ENCODE measurements at places on chromosomes 11 and 22.

DNA sequence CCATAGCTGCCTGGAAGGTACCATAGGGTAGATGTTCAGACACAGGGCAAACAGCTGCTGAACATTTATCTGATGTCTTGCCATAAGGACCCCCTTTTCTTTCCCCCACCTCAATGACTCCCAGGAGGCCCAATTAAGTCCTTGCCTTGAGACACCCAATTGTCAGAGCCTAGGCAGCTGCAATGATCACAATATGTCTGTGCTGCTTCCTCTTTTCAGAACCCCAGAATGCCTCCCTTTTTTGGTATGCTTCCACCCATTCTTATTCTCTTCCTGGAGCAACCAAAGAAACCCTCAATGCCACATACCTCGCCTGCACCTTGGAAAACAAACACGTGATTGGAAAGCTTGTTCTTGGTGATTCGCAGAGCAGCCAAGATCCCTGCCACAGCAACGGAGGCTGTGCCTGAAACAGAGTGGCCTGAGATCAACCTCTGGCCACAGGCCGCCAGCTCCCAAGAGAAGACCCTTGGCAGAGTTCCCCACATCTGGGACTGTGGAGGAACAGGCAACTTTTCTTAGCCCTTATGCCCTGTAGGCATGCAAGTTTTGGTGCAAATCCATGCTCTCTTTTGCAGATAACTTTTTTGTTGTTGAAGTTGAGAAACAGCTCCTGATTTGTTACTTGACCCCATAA lies 75.4 kb downstream of the CCDC81 start:
- DNase-seq, result no peak

GRCh38 chr11:44427432-44427831 lies 117.5 kb upstream of the ALX4 start:
- DNase-seq, result no peak

GRCh38 chr11:100353083-100353482 lies 334.0 kb upstream of the ARHGAP42 start:
- DNase-seq, result no peak

GRCh38 chr22:38078046-38078840 lies 5.7 kb downstream of the SLC16A8 start:
- DNase-seq, result no peak

DNA sequence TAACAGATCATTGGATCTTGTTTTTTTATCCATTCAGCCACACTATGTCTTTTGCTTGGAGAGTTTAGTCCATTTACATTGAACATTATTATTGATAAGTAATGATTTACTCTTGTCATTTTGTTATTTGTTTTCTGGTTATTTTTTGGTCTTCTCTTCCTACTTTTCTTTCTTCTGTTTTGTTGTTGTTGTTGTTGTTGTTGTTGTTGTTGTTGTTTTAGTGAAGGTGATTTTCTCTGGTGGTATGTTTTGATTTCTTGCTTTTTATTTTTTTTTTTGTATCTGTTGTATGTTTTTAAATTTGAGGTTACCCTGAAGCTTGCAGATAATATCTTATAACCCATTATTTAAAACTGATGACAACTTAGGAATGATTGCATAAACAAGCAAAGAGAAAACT lies 28.6 kb downstream of the TAF1D start:
- no peak for DNase-seq

DNA sequence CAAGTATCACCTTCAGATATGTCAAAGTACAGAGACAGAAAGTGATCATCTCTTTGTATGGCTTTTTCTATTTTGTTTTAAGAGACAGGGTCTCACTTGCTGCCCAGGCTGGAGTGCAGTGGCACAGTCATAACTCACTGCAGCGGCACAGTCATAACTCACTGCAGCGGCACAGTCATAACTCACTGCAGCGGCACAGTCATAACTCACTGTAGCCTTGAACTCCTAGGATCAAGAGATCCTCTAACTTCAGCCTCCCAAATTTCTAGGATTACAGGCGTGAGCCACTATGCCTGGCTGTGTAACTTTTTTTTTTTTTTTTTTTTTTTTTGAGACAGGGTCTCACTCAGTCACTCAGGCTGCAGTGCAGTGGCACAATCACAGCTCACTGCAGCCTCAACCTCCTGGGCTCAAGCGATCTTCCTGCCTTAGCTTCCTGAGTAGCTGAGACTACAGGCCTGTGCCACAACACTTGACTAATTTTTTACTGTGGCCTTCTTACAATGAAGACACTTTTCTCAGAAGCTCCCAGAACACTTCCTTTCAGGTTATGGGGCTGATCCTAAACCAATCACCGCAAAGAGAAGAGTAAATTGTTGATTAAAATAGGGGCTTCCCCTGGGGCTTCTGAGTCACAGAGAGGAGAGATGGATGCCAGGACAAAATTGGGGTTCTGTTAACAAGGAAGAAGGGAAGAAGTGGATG lies 9.0 kb upstream of the HIKESHI start:
- no peak for DNase-seq

DNA sequence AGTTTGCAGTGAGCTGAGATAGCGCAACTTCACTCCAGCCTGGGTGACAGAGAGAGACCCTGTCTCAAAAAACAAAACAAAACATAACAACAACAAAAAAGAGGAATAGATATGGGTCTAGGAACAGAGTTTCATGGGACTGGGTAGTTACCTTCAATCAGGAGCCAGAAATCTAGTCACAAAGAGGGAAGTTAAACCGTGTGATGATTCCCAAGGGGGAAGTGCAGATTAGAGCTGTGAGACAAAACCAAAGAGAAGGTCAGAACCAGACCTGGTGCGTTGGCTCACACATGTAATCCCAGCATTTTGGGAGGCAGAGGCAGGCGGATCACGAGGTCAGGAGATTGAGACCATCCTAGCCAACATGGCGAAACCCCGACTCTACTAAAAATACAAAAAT lies 42.1 kb upstream of the LARGE1 start:
- DNase-seq, result no peak

DNA sequence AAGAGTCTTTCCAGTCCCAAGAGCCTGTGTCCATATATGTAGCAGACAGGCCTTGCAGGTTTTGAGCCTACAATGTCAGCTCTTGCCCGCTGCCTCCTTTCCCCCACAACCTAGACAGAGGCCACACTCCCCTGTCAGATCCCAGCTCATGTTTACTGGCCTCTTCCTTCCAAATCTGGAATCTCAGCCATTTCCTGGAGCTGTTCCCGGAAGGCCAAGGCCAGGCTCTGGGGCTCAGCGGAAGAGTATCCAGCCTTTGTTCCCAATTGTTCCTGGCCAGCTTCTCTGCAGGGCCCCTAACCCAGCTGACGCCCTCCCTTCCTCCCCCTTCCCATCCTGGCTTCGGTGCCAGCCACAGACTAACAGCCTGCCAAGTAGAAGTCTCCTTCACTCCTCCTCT lies 1.0 kb upstream of the ROBO4 start:
- no peak for DNase-seq

- DNase-seq, result no peak
These were observed 47.0 kb upstream of the PLET1 start for GRCh38 chr11:112307616-112308015.

GRCh38 chr11:60172011-60172410 lies 10.9 kb downstream of the MS4A6A start:
- no peak for DNase-seq

- DNase-seq, result no peak
These were observed 78.7 kb downstream of the HORMAD2 start for GRCh38 chr22:30158744-30159500.

- DNase-seq, result no peak
These were observed 59.6 kb downstream of the CHRDL2 start for GRCh38 chr11:74671520-74672196.

- DNase-seq, result no peak
These were observed at the start of gene GAS2 for GRCh38 chr11:22666325-22666687. Gene GAS2 (plus strand): TSS chr11:22666611. CDS start chr11:22674870, 8,259 bp downstream.

GRCh38 chr22:39148727-39149535 lies 3.5 kb downstream of the CBX7 start:
- peak; percentile 72 for DNase-seq

DNA sequence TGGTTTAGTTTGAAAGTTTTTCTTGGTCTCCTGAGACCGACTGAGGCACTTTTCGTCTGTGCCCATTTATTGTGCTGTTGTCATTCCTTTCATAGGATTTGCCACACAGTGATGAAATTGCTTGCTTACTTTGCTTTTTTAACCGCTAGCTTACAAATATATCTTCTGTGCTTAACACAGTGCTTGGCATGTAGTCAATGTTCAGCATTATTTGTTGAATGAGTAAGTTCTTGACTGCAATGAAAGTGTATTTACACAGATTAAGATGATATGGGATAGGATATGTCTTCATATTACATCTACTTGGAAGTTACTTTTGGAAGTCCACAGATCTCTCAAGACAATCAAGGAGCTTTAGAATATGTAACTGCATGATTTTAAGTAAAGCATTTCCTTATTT lies 91.2 kb downstream of the GRIA4 start:
- DNase-seq, result no peak

GRCh38 chr11:65292890-65293289 lies 21.8 kb upstream of the CDC42EP2 start:
- DNase-seq, result no peak

GRCh38 chr11:27350511-27350910 lies 12.5 kb downstream of the CCDC34 start:
- no peak for DNase-seq

- no peak for DNase-seq
These were observed 11.5 kb upstream of the RAB39A start for GRCh38 chr11:107916671-107917241.

DNA sequence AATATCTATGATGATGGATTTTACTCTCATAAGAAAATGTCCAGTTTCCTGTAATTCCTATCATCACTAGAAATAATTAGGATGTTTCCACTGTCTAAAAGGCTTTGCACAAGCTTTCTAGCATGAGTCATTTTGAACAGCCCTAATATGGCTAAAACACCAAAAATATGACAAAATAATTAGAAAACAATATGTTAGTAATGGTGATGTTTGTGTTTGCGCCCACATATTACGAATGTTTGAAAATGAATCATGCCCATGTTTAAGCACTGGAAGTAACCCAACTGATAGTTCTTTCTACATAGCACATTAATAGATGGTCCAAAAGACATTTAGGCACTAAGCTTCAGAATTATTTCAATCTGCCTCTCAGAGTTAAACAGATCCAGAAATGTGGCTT lies 96.0 kb downstream of the TRPC6 start:
- DNase-seq, result no peak

DNA sequence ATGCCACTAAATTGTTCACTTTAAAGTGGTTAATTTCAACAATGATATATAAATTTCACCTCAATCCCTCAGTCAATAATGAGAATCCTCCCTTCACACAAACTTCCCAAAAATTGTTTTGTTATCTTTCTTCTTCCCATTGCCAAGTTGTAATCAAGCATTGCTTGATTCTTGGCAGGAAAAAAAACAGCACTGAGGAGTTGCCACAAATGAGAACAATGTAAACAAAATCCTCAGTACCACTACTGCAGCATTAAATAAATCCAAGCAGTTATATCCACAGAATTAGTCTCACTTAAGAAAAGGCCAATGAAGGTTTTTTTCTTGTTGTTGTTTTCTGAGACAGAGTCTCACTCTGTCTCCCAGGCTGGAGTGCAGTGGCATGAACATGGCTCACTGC lies 38.2 kb downstream of the FAM168A start:
- DNase-seq, result no peak

DNA sequence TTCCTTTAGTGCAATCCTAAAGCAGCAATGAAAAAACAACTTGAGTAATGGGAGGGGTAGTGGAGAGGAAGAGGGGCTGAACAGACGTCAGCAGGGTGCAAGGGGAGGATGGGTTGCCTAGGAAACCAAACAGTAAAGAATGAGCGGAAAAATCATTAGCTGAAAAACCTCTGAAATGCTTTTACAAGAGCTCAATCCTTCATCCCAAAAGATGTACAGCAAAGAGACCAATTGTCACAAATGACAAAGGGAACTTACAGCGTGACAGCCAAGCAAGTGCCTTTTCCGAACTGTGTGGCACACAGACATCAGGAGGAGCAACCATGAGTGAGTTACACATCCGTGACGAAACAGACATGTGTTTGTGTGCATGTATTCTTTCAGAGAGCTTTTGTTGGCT lies 104.6 kb downstream of the SIK3 start:
- DNase-seq, result peak; percentile 9

GRCh38 chr11:84865791-84866535 lies 761.2 kb downstream of the DLG2 start:
- DNase-seq, result no peak

- no peak for DNase-seq
These were observed 26.4 kb upstream of the ZBTB16 start for GRCh38 chr11:114033066-114033465.
